Iris pigment epithelial cell (primary cell): ENCODE measurements at places on chromosomes 12 and 14.

DNA sequence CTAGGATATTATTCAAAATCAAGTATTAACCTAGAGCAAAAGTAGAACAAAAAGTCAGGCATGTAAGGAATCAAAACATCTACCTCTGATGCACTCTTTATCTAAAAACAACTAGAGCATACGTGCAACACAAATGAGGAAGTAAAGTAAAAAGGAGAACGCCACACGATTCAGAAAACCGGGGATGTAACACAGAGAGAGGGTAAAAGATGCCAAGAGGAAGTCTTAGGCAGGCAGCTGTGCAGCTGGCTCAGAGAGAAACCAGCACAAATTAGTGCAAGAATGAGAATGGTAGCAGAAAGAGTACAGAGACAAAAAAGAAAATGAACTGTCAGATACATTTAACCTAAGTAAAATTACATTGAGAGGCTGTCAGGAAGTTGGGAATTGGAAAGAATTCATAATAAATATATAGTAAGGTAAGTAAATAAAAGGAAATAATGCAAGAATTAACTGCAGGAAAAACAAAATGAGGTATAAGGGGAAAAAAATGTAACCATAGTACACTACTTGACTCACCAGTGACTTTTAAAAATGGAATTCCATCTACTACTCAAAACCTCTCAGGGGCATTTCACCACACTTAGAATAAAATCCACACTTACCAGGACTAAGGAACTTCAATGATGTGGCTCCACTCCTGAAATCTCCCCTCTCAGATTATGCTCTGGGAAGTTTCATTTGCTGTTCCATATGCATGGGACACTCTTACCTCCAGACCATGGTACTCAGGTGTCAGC lies 17.1 kb downstream of the BCAT1 start:
- DNase-seq = peak; percentile 65

- DNase-seq = no peak
These were observed 305.3 kb upstream of the OR4E1 start for GRCh38 chr14:21978999-21979314.

DNA sequence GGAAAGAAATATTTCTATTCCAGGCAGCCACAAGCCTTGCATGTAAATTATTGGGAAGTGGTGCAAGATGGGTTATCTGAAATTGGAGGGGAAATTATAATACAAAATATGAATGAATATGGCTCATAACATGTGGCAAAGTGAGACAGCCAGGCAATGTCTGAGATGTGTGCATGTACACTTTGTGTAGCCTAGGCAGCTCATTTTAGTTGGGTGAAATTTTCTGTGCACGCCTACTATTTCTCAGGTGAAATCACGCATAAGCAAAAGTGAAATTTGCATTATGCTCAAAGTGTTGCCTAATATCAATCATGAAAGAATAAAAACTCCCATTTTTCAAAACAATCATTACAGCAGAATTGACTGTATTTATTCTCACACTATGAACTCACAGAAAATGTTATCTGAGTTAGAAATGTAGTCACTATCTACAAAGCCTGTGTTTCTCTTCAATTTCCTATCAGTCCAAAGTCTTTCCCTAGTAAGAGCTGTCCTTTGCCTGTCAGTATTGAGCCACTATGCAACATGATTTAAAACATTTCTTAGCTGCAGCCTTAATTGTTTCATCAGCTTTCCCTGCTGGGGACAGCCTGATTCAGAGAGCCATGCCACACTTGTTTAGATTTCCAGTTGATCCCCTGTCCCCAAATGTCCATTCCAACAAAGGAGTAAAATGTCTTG lies 80.7 kb downstream of the EPS8 start:
- DNase-seq = no peak

DNA sequence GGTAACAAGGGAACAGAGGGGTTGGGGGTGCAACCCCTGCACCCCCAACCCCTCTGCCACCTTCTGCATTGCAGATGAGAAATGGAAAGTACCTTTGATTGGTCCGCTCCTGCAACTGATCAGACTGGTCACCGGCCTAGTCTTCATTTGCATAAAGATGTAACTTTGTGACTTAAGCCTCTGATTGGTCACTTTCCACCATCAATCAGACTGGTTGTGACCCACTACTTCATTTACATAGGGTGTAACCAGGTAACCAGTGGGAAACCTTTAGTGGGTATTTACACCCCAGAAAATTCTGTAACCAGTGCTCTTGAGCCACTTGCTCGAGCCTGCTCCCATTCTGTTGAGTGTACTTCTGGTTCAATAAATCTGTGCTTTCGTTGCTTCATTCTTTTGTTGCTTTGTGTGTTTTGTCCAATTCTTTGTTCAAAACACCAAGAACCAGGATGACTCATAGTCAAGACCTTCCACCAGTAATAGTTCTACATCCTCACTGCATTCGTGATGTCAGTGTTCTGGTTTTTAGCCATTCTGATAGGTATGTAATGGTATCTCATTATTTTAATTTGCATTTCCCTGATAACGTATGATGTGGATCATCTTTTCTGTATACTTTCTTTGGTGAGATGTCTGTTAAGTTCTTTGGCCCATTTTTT lies 30.8 kb downstream of the LEMD3 start:
- peak; percentile 52 for DNase-seq

DNA sequence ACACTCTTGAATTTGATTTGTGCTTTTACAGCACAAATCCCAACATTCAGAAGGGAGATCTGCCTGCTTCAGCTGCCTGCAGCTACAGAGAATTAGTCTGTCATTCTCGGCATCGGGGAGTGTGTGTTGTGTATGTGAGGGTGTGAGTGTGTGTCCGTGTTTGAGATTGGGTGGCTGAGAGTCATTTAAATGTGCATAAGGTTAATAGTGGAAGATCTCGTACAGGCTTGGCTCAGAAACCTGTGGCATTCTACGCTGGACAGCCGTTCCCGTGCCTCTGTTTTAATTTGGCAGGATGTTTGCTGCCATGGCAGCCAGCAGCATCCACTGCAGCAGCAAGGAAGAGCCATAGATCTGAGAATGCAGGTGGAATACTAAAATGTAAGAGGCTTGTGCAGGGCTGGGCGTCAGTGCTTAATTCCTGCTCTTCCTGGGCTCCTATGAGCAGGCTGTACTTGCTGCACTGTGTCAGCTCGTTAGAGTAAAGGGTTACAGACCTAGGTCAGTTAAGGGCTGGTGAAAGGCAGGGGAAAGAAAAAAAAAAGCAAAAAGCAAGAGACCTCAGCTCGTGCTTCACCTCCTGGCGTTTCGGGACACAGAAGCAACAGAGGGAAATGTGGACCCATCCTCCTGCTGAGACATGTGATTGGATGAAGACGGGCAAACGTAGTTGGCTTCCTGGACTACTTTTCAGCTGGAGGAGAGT lies 205.4 kb downstream of the NAV3 start:
- DNase-seq = peak; percentile 26

- no peak for DNase-seq
These were observed 1.1 kb upstream of the CD9 start for GRCh38 chr12:6198985-6199530.

GRCh38 chr12:47820631-47821345 lies 1.1 kb upstream of the HDAC7 start:
- peak; percentile 97 for DNase-seq
